Astrocyte (in vitro differentiated cells and primary cell): ENCODE measurements at places on chromosomes 4 and X. TPM values are rescaled to one million over a fixed set of nuclear protein-coding genes. Genes with fewer than 3 reads are reported as not detected.

Gene DAPP1
- 0.41 and 0.59 TPM in 2 replicates for total RNA-seq

Gene NLGN4X
- total RNA-seq = 11.3 and 11.5 TPM in 2 replicates

DNA sequence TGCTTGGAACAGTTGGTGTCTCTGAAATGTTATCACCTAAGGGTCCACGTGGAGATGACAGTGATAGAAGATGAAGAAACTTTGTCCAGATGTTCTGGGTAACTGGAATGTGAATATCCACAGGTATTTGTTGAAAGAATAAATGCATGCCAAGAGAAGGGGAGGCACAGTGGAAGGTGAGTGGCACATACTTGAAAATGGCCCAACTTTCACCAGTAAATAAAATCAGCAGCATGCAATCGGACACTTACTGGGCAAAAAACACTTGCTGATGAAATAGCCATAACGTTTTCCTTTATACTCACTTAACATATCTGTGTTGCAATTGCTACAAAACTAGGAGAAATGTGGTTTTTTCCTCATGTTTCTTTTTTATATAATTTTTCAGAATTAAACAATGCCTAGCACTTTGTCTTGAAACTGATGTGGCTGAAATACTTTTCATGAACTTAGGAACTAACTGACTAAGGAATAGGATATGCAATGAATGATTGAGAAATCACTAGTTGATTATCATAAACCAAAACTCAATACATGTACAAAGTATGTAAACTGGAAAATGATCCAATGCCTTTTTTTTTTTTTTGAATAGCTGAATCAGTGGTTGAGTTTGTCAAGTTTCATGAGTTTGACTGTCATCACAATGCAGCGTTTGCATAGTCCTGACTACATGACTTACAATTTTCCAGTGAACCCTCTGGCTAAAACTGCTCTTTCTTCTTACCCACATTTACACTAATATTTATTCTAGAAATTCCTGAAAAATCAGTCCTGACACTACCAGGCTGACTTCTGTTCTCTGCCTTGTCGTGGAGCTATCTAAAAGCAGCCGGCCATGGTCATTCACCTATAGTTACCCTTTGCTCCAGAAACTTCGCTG lies 127.4 kb downstream of the CPE start:
- H3K27me3 ChIP-seq = no peaks in the 10 kb centered on the region
- H3K27ac ChIP-seq = no peak overlapping the region
- peaks cover 11% of the 10 kb centered on the region for H3K4me1 ChIP-seq
- H3K36me3 ChIP-seq = no peaks in the 10 kb centered on the region

- no peak overlapping the region for H3K27ac ChIP-seq
- no peak for DNase-seq
Measured at GRCh38 chr4:121062521-121062920, 9.8 kb downstream of the NDNF start.
